ENCODE measurements at places on chromosomes 7 and 10.

DNA sequence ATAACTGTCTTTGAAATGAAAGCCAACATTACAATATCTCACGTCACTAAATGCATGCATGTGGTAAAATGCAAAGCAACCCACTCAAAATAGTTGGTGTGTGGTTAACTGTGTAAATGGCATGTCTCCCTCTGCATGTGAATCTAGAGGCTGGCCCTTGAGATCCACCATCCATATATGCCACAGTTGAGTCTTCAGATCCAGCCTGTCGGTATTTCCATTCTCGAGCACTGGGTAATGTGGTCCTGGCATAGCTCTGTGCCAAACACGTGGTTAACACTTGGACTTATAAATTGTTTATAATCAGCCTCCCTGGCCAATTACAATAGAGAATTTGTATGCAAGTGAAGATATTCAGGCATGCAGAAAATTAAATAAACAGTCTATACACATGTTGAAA, 90.3 kb downstream of the LYZL1 start:
- no peak for DNase-seq

GRCh38 chr10:124517931-124518330, 56.3 kb downstream of the LHPP start:
- DNase-seq = no peak

DNA sequence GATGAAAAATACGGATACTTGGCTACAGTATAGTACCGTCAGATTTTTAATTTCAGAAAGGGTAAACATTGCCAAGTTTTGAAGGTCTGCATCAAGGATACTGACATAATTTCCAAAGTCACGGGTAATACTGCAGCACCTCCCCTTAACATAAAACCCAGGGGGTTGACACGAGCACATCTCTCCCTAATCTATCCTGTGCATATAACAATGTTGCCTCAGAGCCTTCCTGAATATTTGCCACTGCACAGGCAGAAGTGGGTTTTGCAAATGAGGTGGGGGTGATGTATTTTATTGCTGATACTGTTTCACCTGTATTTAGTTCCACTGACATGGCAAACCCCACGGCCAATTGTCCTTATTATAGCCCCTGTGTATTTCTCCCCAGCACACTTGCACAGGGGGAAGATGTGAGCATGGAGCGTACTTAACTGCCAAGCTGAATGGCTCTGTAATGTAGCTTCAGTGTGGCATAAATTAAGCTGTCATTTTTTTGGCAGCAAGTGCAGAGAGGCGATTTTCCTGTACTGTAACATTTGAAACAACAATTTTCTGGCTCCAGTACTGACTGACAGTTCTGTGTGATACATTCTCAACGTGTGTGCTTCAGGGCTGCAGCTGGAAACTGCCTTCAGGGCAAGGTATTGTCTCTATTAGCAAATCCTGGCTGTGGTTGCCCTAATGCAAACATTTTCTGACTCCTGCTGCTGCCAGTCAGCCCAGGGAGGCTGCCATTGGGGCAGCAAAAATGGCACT, 299.6 kb upstream of the SP4 start:
- DNase-seq = no peak

GRCh38 chr7:44287488-44288380, 37.7 kb downstream of the CAMK2B start:
- no peak for DNase-seq

DNA sequence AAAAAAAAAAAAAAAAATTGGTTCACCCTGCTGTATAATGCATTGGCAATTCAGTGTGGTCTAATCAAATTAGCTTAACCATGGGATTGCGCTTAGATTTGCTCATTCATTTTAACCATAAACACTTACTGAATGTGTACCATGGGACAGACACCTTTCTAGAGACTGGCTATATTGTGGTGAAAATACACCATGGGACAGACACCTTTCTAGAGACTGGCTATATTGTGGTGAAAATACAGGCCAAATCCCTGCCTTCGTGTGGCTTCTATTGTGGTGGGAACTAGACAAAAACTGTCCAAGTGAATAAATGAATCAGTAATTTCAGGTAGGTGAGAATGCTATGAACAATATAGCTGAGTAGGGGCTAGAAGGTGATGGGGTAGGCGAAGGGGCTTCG, 10.2 kb upstream of the REPIN1 start:
- no peak for DNase-seq

DNA sequence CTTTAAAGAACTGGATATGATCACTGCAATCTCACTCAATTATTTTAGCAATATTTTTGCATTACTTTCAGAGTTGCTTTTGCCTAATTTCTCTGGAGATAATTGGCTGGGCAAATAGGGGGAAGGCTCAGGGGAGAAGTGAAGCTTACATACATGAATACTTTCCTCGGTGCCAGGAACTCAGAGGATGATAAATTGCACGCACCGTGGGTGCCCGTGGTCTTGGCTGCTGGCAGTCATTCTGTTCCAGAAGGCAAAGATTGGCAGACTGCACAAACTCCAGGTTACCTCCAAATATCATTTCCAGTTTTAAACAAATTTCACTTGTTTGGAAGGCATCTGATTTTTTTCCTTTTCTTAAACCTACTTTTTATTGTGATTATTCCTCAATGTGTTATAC, 197.8 kb upstream of the TMEM72 start:
- no peak for DNase-seq

- no peak for DNase-seq
Observed at GRCh38 chr10:126090911-126091728, 194.8 kb downstream of the FANK1 start.

GRCh38 chr10:72509941-72510340, 115.9 kb downstream of the MICU1 start:
- no peak for DNase-seq

DNA sequence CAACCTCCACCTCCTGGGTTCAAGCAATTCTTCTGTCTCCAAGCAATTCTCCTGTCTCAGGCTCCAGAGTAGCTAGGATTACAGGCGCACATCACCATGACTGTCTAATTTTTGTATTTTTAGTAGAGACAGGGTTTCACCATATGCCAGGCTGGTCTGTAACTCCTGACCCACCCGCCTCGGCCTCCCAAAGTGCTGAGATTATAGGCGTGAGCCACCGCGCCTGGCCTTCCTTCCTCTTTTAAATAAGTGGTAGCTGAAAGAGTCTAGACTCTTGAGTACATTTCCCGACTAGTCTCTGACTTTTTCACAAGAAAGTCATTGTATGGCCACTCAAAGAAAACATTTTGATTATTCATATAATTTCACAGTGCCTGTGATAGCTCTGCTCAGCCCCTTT, 636.2 kb upstream of the ANKRD30A start:
- no peak for DNase-seq

DNA sequence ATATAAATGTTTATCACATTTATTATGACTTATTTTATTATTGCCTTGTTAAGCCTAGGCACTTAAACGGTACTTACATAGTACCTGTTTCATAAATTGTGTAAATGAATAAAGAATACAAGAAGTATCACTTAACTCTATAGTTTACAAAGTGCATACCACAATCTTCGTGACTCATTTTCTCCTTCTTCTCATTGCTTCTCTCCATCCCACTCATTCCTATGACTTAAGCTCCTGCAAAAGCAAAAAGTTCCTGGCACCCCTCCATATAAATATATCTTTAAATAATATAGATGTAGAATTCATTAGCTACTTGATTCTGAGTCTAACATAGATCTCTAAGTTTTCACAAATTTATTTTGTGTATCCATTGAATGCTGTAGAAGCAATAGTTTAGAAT, 1382.0 kb upstream of the CELF2 start:
- no peak for DNase-seq

DNA sequence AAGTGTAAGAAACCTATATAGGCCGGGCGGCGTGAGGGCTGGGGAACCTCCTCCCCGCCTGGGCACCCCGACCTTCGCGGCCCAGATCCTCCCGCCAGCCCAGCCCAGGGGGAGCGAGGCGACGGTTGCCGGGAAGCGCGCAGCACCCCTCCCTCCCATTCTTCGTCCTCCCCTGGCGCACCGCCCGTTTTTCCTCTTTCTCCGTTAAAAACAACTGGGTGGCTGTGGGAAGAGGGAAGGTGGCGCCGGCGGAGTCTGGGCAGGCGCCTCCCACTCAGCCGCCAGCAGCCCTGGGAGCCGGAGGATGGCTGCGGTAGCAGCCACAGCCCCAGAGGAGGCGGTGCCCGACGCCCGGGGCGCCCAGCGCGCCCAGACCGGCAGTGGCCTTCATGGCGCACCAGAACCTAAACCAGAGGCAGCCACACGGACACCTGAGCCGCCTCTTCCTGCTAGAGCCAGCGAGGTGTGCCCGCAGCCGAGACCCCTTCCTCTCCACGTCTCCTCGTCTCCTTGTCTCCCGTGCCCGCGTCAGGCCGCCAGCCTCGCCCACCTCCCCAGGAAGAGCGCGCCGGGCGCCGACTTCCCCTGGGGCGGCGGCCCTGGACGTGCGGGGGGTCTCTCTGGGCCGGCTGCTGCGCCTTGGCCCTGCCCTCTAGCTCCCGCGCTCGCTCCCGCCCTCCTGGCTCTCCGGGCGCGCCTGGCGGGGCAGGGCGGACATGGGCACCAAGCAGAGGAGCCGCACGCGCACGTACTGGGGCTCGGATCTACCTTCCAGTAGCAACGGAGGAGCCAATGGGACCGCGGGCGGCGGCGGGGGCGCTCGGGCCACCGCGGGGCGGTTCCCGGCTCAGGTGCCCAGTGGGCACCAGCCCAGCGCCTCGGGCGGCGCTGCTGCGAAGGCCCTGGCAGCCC, 32.8 kb upstream of the SFTPD start:
- peak; percentile 7 for DNase-seq

GRCh38 chr10:6406220-6407033, 173.6 kb downstream of the PRKCQ start:
- DNase-seq = no peak

- DNase-seq = no peak
Observed at GRCh38 chr7:146117576-146117975, 975 bp downstream of the CNTNAP2 start.

DNA sequence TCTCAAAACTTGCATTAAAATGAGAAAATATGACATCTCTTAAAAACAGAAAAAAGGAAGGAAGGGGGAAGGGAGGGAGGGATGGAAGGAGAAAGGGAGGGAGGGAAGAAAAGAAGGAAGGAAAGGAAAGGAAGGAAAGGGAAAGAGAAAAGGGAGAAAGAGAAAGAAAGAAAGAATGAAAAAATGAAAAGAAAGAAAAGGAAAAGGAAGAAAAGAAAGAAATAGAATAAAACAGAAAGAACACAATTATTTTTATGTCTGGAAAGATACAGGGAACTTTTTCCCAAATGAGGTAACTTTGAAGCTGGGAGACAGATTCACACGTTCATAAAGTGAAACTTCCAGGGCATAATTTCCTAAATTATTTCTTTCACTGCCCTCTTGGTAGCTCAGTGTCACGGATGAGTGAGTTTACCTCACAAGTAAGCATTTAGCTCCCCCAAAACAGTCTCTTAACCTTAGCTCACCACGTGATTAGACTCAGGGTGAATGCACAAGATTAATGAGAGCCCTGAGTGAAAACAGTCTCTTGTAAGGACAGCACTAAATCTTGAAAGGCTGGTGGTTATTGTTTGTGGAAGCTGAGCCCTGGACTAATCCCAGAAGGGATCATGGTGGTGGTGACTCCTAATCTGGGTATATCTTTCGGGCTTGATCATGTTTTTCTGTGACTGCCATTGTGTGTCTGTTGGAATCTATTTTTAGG, 74.1 kb upstream of the HDAC9 start:
- DNase-seq = no peak

- no peak for DNase-seq
Observed at GRCh38 chr10:131726076-131726880, 174.5 kb upstream of the PPP2R2D start.

DNA sequence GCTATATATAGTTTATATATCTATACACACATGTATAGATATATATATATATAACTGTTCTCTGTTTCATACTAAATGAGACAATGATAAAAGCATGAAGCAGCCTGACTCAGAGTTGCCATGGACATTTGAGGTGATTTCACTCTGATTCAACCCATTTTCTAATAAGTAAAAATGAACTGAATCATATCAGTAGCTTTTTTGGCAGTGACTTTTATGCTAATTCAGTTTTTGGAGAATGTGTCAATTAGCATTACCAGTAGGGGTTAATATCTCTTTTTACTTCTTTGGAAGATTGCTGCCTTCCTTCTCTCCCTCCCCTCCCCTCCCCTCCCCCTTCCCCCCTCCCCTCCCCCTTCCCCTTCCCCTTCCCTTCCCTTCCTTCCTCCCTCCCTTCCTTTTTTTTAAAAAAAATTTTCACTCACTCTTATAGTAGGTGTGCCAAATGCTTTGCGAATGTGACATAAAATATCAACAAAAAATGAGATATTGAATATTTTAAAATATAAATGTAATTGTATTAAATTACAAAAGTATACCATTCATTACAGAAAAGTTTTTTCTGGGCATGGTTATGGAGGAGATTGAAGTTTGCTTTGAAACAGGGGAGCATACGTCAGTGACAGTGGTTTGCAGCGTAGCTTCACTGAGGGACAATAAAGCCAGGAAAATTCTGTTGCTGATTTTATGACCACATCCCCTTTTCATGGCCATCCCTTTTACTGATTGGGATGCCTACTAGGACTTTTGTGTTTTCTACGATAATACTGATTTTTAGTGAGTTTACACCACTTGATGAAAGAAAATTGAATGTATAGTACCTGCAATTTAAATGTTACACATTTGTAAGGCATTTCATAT, 64.0 kb upstream of the KLF6 start:
- DNase-seq = no peak

DNA sequence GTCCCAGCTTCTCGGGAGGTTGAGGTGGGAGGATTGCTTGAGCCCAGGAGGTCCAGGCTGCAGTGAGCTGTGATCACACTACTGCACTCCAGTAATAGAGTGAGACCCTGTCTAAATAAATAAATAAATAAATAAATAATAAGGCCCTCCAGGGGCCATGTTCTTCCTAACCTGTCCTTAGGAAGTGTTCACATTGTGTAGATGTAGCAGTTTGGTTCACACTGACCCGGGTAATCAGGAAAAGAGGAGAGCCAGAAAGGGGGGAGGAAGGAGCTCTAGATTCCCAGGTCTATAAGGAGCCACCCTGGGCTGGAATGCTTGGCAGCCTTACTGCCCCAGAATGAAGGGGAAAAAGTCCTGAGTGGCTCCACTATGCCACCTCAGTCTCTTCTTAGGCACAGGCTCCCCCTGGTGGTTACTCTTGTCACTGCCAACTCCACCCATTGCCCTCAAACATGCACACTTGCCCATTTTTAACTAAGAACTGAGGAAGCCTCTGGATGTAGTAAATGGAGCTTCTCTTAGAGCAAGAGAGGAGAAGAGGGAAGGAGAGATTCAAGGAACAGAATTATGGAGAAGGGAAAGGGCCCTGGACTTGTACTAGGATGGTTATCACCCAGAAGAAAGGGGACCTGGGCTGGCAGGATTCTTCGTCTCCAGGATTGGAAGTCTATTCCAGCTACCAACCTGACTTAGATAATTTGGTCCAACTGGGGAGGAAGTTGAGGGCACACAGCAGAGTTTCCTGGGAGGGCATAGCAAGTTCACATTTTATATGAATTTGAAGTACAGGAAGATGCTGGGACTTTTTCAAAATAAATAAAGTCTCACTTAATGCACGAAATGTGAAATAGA, 7.8 kb downstream of the HPS6 start:
- DNase-seq = peak; percentile 78

- DNase-seq = no peak
Observed at GRCh38 chr10:83945982-83946718, 193.2 kb upstream of the GHITM start.

Data from CMK (cell line).